CD4-positive, alpha-beta T cell treated with Interleukin-12 subunit alpha and Interleukin-12 subunit beta, for 1 hour (primary cell): ENCODE measurements at places on chromosomes 13 and 19.
A peak's percentile ranks its signal among the peaks of the same experiment; 100 is the strongest.

- DNase-seq, result peak; percentile 28
Observed at GRCh38 chr13:60267498-60268202, 103.9 kb upstream of the DIAPH3 start.

GRCh38 chr19:29715701-29716581, 880 bp upstream of the C19orf12 start:
- DNase-seq, result no peak

DNA sequence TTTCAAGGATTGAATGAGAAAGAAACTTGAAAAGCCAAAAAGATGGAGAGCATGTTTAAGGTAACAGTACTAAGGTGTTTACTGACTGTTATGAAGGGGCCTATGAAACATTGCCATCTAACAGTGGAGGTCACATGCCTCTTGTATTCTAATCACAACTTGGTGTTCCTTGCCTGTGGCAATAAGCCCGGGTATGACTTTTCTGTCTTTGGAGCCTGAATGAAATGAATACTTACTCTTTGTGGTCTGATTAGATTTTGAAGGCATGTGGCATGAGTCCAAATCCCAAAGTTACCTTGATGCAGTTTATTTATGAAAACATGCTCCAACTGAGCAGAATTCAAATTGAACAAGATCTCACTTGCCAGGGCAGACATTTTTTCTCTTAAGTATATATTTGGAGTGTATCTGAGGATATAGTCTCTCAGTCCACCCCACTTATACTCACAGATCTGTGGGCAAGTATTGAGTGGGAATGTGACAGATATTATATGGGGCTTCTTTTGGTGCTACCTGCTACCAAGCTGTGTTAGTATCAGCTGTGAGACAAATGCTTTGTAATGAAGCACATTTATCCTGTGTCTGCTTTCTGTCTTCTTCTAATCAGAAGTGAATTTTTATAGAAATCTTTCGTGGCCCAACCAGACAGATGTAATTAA, 67.5 kb downstream of the B3GLCT start:
- no peak for DNase-seq

DNA sequence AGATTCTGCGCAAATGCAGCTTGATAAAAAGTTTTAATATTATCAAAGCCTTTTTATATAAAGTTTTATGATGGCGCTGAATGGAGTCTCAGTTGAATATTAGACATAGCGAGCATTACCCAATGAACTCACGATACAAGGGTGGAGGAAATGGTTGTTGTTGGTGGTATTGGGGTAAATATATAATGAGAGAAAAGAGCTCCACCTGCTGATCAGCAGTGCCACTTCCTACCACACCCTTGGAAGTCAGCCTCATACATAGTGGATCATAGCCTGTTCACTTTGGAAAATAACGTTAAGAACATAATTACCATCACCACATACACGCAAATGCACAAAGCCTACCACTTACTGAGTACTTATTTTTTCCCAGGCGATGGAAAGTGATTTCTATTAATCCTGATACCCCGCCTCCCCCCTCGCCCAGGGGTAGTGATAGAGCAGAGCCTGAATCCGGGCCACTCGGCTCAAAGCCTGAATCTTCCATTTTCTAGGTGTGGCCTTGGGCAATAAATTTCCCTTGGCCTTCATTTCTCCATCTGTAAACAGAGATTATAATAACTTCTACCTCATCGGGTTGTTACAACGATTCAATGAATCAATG, 358.3 kb downstream of the KLF5 start:
- DNase-seq, result no peak

- DNase-seq, result no peak
Observed at GRCh38 chr19:51122112-51122981, 2.4 kb upstream of the SIGLEC9 start.

DNA sequence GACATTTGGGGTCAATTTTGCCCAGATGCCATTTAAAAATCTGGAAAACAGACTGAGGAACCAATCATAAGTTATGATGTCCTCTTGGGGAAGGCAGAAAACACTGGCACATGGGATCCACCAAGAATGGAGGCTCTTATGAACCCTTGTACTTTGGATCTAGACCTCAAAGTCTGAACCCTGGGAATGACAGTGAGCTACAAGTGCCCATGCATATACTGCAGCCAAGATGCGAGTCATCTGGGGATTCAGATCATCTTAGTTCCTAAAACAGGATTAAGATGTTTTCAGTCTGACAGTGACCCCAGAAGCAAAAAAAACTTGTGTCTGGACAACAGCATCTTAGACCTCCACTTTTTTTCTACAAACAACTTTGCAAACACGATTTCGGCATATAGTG, 100.2 kb upstream of the SIAH3 start:
- no peak for DNase-seq

DNA sequence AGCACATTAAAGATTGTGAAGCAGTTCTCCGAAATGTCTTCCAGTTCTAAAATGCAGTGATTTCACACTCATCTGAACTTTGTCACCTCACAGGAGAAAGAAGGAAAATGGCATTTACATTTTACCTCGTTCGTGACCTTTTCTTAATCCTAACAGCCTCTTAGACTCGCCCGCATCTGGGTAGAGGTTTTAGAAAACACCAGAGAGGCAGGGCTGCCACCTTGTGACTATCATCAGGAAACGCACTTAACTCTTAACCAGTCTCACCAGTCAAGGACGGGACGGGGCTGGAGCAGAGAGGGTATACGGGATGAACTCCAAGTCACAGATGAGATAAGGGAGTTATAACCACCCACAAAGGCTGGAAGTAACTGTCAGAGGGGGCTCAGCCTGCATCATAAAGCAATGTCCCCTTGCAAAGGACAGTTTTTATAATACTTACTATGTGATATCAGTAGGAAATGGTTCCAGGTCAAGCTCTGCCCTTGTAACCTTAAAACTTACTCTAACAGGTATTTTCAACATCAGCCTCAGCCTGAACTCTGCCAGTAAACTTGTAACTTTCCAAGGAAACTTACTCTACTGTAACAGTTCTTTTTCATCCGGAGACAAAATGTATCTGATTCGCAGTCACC, 8.6 kb upstream of the CEACAM6 start:
- DNase-seq, result peak; percentile 45

DNA sequence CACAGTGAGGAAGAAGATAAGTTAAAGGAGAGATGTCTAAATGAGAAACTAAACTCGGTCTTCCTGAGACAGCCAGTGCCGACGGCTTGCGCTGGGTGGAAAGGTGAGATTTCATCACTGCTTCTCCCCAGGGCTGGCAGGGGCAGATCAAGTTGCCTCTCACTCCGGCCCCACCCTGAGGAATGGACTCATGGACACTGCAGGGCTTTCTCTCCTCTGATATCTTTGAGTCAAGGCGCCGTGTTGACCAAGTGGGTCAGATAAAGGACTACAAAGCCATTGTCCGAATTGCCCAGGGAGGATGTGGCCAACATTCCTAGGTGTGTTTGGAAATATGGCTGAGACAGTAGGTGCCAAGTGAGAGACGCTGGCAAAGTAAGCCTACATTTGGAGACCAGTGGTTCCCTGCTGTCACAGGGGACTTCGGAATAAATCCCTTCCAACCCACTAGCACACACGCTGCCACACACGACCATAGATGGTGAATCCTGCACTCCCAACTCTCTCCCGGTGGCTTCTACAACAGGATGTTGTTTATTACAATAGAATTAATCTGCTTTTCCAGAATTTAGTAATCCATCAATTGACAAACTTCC, 156.5 kb upstream of the TSC22D1 start:
- DNase-seq, result no peak

DNA sequence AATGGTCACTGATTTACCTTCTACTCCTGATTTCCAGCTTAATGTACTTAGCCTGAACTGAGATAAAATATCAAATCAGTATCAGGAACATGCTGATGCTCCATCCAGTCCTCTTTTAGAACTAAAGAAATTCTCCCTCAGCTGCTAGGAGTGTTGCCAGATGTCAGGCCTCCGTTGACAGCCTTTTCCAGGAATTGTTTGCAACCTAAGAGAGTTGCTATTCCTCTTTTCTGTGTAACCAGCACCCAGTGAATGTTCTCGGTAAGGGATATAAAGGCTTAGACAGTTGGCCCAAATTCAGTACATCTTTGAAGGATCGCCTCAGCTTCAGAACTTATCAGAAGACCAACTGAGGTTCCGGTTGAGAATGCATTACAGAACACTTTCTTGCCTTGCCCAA, 559.0 kb downstream of the PCDH17 start:
- no peak for DNase-seq

- no peak for DNase-seq
Observed at GRCh38 chr13:107339209-107339608, 771.3 kb upstream of the ARGLU1 start.

GRCh38 chr19:18144361-18144760, 8.6 kb upstream of the PIK3R2 start:
- DNase-seq, result no peak

- DNase-seq, result no peak
Observed at GRCh38 chr13:82647540-82647939, 1234.7 kb downstream of the SLITRK1 start.

DNA sequence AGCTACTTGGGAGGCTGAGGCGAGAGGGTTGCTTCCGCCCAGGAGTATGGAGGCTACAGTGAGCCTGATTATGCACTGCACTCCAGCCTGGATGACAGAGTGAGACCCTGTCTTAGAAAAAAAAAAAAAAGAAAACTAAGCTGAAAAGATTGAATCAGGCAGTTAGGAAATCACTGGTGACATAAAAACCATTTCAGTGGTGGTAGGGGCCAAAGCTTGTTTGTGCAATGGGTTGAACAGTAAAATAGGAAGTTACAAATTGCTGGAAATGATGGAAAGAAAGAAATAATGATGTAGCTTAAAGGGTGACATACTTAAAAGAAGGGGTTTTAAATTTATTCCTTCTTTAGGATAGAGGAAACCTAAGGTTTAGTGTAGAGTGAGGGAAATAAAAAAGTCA, 4.8 kb upstream of the OXGR1 start:
- DNase-seq, result no peak

DNA sequence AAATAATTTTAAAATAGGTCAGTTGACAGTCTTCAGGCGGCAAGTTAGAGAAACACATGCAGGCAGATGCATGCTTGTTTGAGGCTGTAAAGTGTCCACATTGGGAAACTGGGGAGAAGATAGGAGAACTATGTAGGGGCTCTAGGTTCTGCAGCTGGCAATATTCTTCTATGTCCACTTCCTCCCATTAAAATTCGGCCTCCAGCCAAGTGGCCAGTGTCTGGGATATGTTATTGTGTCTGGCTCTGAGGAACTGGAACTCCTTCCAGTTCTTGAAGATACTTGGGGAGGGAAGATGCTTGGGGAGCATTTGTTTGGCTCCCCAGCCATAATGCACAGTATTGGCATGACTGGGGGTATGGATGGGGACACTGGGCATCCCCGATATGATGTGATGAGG, 20.9 kb upstream of the KLF2 start:
- no peak for DNase-seq

- no peak for DNase-seq
Observed at GRCh38 chr13:39672378-39673132, 17.1 kb downstream of the COG6 start.

DNA sequence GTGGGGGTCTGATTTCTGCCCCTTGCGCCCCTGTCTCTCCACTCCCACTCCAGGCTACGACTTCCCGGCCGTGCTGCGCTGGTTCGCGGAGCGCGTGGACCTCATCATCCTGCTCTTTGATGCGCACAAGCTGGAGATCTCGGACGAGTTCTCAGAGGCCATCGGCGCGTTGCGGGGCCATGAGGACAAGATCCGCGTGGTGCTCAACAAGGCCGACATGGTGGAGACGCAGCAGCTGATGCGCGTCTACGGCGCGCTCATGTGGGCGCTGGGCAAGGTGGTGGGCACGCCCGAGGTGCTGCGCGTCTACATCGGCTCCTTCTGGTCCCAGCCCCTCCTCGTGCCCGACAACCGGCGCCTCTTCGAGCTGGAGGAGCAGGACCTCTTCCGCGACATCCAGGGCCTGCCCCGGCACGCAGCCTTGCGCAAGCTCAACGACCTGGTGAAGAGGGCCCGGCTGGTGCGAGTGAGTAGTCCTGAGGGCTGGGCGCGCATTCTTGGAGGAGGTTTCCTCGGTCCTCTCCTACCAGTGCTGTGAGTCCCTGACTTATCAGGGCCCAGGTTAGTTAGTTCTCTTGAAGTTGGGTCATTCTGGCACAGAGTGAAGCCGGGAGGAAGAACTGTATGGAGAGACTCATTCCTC, 12.7 kb downstream of the EHD2 start:
- DNase-seq, result no peak

GRCh38 chr19:48428670-48429069, 17.1 kb upstream of the GRWD1 start:
- no peak for DNase-seq

- no peak for DNase-seq
Observed at GRCh38 chr19:40377876-40378385, 12.1 kb downstream of the HIPK4 start.

- no peak for DNase-seq
Observed at GRCh38 chr13:92316030-92316429, 910.6 kb upstream of the GPC6 start.

DNA sequence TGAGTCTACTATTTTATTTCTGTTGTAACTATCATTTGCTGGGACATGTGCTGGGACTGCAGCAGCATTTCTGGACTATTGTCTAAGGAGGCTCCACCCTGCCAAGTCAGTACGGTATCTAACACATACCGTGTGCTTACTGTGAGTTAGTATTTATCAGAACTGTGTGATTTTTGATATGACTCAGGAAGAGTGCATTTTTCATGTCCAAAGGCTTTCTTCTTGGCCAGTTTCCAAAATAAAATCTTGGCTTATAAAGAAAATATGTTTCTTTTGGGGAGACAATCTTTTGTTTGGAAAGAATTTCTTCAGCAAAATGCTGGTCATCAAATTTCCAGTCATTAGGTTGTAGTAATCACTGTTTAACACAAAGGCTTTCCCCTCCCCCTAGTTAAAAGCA, 11.6 kb downstream of the PARP4 start:
- no peak for DNase-seq

- DNase-seq, result no peak
Observed at GRCh38 chr13:49549289-49549688, 36.1 kb downstream of the RCBTB1 start.

GRCh38 chr19:51564791-51565190, 6.3 kb upstream of the ZNF175 start:
- no peak for DNase-seq

DNA sequence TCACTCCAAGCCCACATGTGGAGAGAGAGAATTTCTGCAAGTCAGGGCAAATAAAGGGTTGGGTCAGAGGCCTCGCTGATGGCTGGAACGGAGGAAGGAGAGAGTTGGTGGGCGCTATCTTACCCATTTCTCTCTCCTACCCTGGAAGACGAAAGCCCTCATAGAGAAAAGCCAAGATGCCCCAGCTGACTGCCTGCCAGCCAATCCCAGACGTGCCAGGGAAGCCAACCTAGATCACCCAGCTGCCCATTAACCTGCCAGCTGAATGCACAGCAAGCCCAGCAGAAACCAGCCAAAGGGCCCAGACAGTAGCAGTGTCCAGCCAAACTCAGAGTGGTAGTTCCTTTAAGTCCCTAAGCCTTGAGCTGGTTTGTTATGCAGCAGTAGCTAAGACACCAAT, 167.0 kb upstream of the ZNF507 start:
- no peak for DNase-seq

DNA sequence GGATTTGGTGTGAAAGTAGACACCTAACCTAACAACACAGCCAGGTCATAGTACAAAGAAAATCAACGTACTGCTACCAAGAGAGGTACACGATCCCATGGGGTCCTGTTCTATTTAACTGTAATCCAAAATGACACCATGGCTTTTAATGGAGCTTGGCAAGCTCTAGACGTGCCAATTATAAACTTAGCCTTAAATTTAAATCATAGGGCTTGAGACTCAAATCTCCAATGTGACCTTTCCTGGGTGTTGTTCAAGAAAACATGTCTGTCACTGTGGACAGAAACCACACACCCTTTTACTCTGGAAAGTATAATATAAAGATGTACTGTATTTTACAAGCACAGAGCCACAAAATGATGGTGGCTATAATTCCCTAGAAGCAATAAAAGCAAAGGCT, 299.3 kb downstream of the ENOX1 start:
- no peak for DNase-seq
